ENCODE measurements at places on chromosomes 11 and 22. TPM values are rescaled to one million over a fixed set of nuclear protein-coding genes. Genes with fewer than 3 reads are reported as not detected.

Gene CBLIF
- not detected for total RNA-seq

Gene HIC2
- 8.5 TPM for total RNA-seq

Gene PRPF19
- total RNA-seq: 47.3 TPM

Gene TMEM121B
- total RNA-seq: 12.5 TPM

Gene PDHX
- total RNA-seq: 57.2 TPM

Gene DDTL
- 3.9 TPM for total RNA-seq

Gene OR52I1
- total RNA-seq: not detected

Gene OR51E1
- total RNA-seq: 0.23 TPM

Data from diencephalon (tissue), 1 donor.